Right atrium auricular region (tissue), 2 donors: ENCODE measurements at places on chromosomes 4 and X.

DNA sequence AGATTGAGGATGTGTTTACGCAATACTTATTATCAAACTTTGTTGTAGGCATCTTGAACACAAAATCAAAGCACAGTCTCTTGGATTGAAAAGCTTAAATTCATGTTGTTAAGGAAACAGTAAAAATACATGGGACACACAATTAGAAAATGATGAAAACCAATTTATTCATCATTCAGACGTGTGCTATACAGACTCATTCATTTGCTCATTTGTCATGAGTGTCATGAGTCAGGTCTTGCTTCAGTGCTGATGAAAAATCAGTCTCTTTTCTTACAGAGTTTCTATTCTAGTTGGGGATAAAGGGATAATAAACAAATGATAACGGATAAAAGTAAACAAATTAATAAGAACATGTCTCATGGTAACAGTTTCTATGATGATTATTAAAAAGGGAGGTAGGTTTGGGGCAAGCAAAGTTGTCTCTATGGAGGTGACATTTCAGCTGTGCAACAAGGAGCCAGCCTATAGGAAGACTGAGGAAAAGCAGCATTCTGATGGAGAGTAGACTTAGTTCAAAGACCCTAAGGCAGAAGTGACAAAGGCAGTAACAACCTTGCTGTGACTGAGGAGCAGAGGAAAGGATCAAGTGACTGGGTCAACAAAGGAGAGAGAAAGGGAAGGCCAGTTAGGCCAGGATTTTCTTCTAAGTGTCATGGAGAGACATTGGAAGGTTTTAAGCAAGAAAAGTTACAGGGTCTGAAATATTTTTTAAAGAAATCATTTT is 224.0 kb upstream of the HHIP start:
- DNase-seq: no peak

DNA sequence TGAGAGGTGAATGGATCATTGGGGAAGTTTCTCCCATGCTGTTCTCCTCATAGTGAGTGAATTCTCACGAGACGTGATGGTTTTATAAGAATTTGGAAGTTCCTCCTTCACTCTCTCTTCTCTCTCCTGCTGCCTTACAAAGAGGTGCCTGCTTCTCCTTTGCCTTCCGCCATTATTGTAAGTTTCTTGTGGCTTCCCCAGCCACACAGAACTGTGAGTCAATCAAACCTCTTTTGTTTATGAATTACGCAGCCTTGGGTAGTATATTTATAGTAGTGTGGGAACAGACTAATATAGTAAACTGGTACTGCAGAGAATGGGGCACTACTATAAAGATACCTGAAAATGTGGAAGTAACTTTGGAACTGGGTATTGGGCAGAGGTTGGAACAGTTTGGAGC is 7.8 kb upstream of the CTAG2 start:
- DNase-seq: no peak

DNA sequence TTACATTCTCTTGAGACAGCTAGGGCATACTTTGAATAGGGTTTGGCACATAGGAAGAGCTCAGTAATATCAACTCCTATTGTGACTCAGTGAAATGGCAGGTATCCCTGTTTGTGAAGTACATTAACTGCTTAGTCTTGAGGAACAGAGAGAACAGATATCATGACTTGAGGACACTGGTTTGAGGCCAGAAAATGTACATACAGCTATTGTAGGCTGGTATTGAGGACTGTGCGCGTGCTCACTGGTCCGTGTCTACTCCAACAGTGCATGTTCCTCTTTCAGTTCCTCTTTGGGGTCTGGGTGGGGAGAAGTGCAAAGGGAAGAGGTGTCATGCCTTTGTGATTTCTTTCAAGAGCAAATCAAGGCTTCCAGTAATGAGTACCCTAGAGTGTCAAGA is 34.6 kb upstream of the TBC1D9 start:
- peak; percentile 64 for DNase-seq

DNA sequence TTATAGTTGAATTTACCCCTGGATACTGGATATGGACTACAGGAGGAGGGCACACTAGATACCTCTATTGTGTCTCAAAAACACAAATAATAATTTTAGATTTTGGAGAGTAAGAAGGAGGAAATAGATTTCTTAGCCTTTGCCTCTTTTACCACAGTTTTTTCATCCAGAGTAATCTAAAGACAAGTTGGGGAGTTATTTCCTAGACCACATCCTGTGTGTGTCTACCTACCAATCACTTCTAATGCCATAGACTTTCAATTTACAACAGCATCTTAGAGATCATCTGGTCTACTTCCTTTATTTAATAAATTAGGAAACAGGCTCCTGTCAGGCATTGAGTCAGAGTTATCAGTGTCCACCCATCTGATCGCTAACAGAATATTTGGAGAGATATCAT is 191.5 kb downstream of the EDA start:
- DNase-seq: no peak

GRCh38 chr4:32147446-32148085 is 1427.4 kb downstream of the PCDH7 start:
- DNase-seq: no peak

- DNase-seq: no peak
Observed at GRCh38 chr4:43990963-43991362, 457.6 kb downstream of the KCTD8 start.

GRCh38 chr4:88759039-88759894 is 61.6 kb upstream of the NAP1L5 start:
- DNase-seq: no peak

- DNase-seq: no peak
Observed at GRCh38 chr4:113858924-113859323, 97.4 kb upstream of the CAMK2D start.

DNA sequence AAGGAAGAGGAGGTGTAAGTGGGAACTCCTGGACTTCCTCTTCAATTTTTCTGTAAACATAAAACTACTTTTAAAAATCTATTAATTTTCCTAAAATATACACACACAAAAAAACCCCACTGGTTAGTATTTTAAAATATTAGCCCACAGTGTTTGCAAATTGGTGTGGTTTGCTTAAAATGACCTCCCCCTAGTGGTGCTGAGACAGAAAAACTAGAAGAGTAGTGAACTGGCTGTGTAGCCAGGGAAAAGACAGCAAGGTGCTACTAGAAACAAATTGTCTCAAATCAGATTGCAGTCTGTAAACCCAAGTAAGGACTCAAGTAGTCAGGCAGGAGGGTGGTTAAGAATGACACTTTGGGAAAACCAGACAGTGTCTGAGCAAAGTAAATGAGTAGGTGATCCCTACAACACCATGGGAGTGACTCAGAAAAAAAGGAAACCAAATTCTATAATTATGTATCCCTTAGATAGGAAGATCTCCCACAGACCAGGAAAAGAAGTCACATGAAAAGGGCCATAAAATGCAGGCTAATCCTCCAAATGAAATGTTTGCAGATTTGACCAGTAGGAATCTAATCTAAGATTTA is 26.0 kb downstream of the AMTN start:
- DNase-seq: no peak

GRCh38 chr4:138487670-138488069 is 245.5 kb upstream of the SLC7A11 start:
- DNase-seq: no peak

GRCh38 chrX:101395789-101396188 is 5.0 kb downstream of the RPL36A start:
- no peak for DNase-seq

GRCh38 chr4:8229331-8229975 is 30.4 kb downstream of the SH3TC1 start:
- no peak for DNase-seq

- DNase-seq: no peak
Observed at GRCh38 chrX:46294234-46294633, 251.0 kb downstream of the ZNF674 start.
